Lower leg skin (tissue), 4 donors: ENCODE measurements at places on chromosomes 3 and 15. TPM values are rescaled to one million over a fixed set of nuclear protein-coding genes. Genes with fewer than 3 reads are reported as not detected.

DNA sequence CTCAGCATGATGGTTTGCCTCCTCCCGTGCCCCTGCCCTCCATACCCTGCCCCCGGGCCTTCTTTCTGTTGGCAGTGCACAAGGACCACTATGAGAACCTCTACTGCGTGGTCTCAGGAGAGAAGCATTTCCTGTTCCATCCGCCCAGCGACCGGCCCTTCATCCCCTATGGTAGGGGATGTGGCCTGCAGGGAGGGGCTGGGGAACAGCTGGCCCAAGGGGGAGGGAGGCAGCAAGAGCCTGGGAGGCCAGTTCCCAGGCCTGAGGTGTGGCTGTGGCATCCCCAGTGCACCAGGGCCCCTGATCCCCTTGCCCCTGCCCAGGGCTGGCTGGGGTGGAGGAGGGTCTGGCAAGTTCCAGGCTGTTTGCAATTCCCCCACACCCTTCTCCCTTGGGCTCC lies 2.6 kb upstream of the PLA2G4B start:
- DNase-seq: no peak

DNA sequence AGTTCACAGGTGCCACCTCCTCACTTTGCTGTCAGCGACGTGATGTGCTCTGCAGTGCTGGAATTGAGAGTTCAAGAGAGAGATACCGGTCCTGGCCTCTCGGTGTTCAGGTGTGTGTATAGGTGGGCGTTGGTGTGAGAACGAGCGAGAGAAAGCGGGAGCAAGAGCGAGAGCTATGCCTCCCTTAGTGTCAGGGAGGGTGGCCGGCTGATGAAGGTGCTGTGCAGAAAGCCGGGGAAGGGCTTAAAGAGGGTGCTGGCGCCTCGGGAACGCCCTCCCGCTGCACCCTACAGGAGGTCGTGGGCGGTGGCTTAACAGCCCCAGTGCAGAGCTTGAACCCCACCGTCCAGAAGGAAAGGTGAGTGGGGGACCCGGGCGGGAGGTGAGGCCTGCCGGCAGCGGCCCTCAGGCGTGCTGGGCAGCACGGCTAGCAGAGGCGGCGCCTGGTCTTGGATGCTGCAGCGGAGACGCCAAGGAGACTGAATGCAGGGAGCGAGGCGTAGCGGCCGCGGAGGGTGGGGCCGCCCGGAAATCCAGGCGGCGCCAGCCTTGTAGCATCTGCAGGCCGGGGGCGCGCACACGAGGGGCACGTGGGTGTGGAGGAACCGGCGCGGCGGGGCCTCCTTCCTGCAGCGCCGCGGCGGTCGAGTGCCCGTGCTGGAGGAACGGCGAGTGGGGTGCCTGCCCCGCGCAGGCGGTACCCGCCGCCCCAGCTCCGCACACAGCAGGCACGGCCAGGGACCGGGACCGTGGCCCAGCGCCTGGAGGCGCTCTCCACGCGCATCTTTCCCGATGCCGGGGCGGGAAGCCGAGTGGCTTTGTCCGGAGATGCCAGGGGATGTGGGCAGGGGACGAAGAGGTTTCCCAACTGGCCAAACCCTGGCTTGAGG lies 246.8 kb upstream of the TOPAZ1 start:
- DNase-seq: peak; percentile 82

- peak; percentile 12 for DNase-seq
These were observed 26.9 kb upstream of the LDHAL6B start for GRCh38 chr15:59179717-59180116.

- DNase-seq: no peak
These were observed 589.4 kb downstream of the NLGN1 start for GRCh38 chr3:173986861-173987410.

GRCh38 chr3:160540551-160540950 lies 24.8 kb downstream of the KPNA4 start:
- no peak for DNase-seq

DNA sequence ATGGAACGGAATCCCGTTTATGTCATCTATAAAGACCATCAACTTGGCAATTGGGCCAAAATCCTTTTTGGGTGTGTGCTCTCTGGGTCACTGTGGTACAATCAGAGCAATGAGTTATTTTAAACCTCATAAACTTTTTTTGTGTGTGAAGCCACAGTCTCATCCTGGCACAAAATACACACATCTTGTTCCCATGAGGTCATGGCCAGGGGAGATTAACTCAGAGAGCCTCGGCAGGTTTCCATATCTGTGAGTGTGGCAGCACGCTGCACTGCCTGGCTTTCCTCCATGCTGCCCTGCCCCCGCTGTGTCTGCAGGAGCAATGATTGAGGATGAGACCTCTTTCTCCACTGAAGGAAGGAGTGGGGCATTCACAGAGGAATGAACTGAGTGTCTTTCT lies 54.0 kb upstream of the DLG1 start:
- no peak for DNase-seq

DNA sequence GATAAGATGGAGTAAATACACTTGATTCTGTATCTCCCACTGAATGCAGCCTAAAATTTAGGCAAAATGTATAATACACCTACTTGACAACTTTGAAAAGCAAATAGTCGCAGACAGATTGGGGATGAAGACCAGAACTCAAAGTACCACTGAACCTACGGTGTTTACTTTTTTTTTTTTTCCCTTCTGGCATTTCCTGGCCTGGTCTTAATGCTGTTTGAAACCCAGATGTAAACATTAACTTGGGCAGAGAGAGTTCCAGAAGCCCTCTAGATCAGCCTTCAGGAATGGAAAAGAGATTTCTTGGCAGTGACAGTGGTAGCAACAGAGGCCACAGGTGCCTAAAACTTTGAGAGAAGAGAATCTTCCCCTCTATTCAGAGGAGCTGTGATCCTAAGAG lies 27.8 kb downstream of the ALPK3 start:
- no peak for DNase-seq

DNA sequence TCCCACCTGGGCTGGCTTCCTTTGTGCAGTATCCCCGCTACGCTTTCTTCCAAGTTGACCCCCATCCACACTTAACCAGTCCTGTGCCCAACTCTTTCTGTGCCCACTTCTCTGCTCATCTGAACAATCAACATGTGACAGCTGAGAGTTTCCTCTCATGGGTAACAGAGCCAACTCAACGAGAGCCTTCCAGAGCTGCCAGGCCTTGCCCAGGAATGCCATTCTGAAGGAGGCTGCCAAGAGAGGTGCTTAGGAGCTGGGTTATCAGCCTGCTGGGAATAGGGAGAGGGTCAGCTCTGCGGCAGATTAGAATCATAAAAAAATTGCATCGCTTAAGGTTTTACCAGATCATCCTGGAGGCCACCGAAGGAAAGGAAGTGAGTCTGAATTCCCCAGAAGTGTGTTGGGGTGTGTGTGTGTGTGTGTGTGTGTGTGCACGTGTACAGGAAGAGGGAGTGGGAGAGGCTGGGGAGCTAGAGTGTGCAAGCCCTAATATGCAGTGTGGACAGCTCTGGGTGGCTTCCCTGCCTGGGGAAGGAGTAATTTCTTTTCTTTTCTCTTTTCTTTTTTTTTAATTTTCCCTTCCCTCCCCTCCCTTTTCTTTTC lies 66.7 kb downstream of the ITGA11 start:
- no peak for DNase-seq

DNA sequence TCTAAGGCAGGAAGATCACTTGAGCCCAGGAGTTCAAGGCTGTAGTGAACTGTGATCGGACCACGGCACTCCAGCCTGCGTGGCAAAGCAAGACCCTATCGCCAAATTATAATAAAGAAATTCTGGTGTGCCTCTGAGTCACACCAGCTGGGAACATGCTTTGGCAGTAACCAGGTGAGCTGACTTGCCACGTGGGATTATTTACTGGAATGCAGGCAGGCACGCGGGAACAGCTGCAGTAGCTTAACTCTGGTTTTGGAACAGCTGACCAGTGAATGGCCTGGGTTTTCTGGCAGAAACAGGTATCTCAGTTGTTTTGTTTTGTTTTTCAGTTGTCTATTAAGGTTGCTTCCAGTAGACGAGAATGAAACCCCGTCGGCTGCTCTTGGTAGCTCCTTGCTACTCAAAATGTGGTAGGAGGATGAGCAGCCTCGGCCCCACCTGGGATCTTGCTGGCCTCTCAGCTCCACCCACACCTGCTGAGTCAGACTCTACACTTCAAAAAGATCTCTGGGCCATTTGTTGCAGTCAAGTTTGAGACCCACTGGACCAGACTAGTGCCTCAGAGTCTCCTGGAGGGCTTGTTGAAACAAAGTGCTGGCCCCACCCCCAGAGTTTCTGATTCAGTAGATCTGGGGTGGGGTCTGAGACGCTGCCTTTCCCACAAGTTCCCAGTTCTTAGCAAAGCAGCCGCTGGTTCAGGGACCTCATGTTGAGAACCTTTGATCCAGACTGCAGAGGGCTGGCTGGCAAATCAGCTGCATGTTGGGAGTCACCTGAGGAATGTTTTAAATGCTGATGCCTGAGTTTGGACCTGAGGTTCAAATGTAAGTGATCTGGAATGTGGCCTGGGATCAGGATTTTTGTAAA lies 26.6 kb downstream of the IDH2 start:
- DNase-seq: peak; percentile 53

DNA sequence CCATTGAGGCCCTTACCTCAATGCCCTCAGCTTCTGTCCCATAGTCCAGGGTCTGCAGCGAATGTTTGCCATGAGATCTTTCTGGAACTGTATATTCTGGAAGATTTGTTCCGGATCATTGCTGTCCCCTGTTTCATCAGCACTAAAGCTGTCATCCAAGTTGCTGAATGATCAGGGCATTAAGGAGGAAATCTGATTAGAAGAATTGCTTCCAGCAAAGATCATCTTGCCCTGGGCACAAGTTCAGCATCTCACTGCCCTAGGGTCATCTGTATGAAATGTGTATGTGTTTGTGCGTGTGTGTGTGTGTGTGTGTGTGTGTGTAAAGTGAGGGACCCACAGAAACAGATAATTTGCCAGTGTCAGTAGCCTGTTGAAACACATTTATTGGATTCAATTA lies 1.4 kb downstream of the TMC3 start:
- no peak for DNase-seq

DNA sequence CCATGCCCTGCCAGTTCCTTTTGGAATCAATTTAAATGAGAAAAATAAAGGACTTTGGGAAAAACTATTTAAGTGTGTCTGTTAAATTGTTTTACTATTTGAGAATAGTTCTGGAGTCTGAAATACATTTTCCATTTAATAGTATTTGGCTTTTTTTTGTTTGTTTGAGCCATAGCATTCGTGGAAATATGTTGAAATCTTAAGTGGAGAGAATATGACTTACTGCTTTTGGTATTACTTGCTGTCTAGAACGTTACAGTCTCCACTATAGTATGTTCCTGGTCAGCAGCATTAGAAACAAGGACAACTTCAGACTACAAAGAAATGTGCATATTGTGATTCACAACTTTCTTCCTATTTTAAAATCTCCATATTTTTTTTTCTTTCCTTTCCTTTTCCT lies 179.4 kb downstream of the GHSR start:
- no peak for DNase-seq

GRCh38 chr3:55765906-55766701 lies 279.0 kb upstream of the WNT5A start:
- no peak for DNase-seq

GRCh38 chr3:71307991-71308697 lies 275.4 kb downstream of the FOXP1 start:
- DNase-seq: no peak

DNA sequence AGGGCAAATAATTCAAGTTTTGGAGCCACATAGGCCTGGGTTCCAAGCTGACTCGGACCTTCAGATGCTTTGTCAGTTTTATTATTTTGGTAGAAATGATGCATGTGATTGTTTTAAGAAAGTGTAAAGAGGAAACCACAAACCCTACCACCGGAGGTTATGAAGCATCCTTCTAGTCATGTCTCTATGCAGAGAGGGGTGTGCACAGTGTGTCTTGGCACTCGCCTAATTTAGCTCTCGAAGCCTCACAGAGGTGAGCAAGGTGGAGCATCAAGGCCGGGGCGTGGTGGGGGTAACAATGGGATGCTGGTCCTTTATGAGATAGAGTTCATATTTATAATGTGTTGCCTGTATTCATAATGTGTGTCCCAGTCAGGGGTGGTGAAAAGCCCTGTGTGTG lies 63.7 kb upstream of the SMAD6 start:
- no peak for DNase-seq

GRCh38 chr15:80654299-80654698 lies 40.8 kb upstream of the ABHD17C start:
- no peak for DNase-seq

- DNase-seq: no peak
These were observed 922.9 kb downstream of the SI start for GRCh38 chr3:164155400-164155799.

- no peak for DNase-seq
These were observed 10.7 kb downstream of the CCR3 start for GRCh38 chr3:46252980-46253379.

GRCh38 chr3:31936420-31937060 lies 44.5 kb downstream of the OSBPL10 start:
- DNase-seq: no peak

GRCh38 chr15:56199038-56199437 lies 44.6 kb downstream of the RFX7 start:
- DNase-seq: no peak

GRCh38 chr3:180829409-180830405 lies 82.8 kb upstream of the FXR1 start:
- no peak for DNase-seq

- no peak for DNase-seq
These were observed 106.9 kb upstream of the UBP1 start for GRCh38 chr3:33547101-33547500.

DNA sequence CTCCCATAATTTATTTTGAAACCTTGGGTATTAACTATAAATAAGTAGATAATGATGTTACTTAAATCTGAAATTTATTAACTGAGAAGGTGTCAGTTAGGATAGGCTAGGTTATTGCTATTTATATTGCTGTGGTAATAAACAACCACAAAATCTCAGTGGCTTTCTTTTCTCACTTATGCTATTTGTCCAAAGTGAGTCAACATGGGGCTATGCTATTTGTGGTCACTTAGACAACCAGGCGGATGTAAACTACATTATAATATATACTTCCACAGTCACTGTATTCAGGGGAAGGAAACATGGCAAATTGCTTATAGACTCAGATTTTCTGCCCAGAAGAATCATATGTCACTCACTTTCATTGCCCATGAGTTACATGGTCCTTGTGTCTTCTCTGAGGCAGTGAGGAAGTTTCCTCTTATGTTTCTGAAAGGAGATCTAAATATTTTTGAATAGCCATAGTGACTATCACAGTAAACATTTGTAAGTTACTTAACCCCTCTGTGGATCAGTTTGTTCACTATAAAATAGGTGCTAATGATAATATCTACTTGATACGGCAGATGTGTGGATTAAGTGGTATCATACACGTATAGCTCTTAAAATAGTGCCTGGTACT lies 19.8 kb downstream of the HMG20A start:
- DNase-seq: no peak

- DNase-seq: no peak
These were observed 516.1 kb upstream of the GOLIM4 start for GRCh38 chr3:168611826-168612225.

The GATM gene
- total RNA-seq: 152 TPM

The ACTRT3 gene
- total RNA-seq: 0.25 TPM

The FMN1 gene
- total RNA-seq: 52.2 TPM

The IL12A gene
- total RNA-seq: 0.36 TPM

The TFRC gene
- total RNA-seq: 68.6 TPM

The CDCP1 gene
- 70.1 TPM for total RNA-seq

The CBLB gene
- total RNA-seq: 22.5 TPM

The PRSS50 gene
- 0.13 TPM for total RNA-seq

The ZNF662 gene
- total RNA-seq: 16.8 TPM

The TM4SF18 gene
- 1.3 TPM for total RNA-seq
